ENCODE measurements at places on chromosomes 7 and 10.

- DNase-seq, result no peak
Observed at GRCh38 chr10:111281516-111281915, 204.7 kb downstream of the ADRA2A start.

GRCh38 chr7:114988026-114988425 lies 66.1 kb downstream of the MDFIC start:
- DNase-seq, result no peak

DNA sequence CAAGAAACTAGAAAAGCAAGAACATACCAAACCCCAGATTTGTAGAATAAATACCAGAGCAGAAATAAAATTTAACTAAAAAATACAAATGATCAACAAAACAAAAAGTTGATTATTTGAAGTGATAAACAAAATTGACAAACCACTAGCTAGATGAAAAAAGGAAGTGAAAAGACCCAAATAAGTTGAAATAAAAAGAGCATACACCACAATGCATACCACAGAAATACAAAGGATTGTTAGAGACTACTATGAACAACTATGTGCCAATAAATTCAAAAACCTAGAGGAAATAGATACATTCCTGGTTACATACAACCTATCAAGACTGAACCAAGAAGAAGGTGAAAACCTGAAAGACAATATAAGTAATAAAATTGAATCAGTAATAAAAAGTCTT lies 333.4 kb downstream of the SH2D4B start:
- no peak for DNase-seq

GRCh38 chr7:37943905-37944736 lies 23.7 kb downstream of the EPDR1 start:
- DNase-seq, result no peak

DNA sequence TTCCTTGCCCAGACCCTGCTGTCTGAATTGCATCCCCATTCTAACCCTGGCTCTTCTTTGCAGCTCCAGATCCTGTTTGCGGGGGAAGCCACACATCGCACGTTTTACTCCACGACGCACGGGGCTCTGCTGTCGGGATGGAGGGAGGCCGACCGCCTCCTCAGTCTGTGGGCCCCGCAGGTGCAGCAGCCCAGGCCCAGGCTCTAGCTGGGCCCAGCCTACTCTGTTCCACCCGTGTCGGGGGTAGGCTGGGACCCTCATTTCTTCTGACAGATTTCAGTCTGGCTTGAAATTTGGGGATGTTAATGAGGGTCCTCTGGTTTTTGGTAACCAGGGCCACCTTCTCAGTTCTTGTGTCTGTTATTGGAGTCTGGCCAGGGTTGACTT lies 2.7 kb upstream of the MTG1 start:
- no peak for DNase-seq

DNA sequence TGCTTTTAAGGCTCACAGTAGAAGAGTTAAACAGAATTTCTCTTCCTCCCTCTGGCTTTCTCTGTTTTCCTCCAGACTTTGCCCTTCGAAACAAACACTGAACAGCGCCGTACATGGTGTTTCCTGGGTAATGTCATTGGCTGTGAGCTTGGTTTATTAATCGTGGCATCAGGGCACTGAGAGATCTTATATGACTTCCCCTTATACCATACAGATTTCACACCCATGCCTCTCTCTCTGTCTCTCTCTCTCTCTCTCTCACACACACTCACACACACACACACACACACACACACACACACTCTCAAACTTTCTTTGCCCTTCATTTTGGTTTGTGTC lies 195.5 kb downstream of the CREB5 start:
- no peak for DNase-seq

- DNase-seq, result no peak
Observed at GRCh38 chr7:94417306-94417705, 22.6 kb downstream of the COL1A2 start.

DNA sequence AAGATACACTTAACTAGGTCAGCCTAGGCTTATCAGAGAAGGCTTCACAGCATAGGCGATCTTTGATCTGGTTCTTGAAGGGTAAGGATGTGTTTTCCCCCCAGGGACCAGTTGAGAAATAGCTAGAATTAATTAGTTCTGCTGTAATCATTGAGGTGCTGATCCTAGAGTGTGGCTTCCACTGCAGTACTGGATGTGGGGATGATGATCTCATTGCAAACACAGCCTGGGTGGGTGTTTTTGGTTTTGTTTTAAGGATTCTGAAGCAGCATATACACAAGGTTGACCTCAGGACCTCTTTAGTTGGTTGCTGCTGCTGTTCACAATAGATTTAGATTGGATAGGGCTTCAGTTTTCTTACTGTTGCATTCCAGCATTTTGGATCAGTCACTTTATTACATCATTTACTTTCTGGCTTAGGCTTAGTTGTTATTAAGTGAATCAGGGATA lies 159.7 kb downstream of the AUTS2 start:
- no peak for DNase-seq

GRCh38 chr10:128596906-128597305 lies 470.7 kb upstream of the MKI67 start:
- no peak for DNase-seq

DNA sequence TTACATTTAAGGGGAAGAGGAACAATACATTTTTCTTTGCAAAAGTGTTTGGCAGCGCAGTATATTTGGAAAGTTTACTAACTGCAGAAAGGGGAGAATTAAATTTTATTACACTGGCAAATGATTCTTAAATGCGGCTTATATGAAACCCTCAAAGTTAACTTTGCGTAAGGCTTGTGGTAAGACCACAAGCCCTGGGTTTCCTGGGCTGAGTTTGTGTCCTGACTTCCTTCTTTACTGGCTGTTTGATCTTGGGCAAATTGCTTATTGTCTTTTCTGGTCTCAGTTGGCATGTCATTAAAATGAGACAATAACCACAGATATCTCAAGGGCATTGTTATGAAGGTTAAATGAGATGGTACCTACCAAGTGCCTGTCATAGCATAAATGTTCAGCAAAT lies 106.8 kb downstream of the GLRX3 start:
- DNase-seq, result no peak

DNA sequence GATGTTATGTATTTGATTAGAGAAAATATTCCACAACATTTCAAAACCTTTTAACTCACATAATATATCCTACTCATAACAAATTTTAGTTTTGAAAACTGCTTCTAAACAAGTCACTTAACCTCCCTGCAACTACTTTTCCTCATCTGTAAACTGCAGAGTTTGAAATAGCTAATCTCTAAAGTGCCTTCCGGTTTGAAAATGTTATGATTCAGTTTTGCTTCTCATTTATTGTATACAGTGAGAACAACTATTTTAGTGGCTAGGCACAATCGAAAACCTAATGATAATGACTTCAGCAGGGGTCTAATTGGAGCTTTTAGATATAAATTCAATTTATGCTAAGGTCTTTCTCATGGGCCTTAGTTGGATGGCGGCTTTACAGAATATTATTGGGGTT lies 30.7 kb upstream of the TEX47 start:
- peak; percentile 74 for DNase-seq

DNA sequence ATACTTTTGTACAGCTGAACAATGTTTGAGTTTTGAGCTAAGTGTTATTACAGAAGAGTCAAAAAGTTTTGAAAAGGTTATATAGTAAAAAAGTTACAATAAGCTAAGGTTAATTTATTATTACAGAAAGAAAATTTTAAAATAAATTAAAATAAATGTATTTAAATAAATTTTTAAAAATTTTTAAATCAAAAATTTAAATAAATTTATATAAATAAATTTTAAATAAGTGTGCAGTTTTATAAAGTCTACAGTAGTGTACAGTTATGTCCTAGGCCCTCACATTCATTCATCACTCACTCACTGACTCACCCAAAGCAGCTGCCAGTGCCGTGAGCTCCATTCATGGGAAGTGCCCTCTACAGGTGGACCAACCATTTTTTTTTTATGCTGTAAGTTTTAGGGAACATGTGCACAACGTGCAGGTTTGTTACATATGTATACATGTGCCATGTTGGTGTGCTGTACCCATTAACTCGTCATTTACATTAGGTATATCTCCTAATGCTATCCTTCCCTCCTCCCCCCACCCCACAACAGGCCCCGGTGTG lies 462.9 kb upstream of the ZMIZ1 start:
- no peak for DNase-seq

GRCh38 chr10:14093730-14094484 lies 236.8 kb downstream of the FRMD4A start:
- no peak for DNase-seq

DNA sequence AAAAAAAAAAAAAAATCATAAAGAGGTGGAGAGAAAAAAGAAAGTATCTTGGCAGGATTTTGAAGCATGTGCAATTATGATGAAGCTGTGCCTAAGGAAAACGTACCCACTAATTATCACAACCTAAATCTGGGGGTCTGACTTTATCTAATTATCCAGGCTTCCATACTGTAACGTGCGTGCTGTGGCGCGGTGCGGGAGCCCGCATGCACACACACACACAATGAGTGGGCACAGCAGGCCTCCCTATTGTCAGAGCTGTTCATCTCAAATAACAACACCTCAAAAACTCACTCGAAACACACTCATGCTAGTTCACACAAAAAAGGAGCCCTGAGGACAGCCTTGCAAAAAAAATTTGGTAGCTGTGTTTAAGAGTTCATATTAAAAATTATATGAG lies 31.9 kb downstream of the BEND7 start:
- DNase-seq, result no peak

DNA sequence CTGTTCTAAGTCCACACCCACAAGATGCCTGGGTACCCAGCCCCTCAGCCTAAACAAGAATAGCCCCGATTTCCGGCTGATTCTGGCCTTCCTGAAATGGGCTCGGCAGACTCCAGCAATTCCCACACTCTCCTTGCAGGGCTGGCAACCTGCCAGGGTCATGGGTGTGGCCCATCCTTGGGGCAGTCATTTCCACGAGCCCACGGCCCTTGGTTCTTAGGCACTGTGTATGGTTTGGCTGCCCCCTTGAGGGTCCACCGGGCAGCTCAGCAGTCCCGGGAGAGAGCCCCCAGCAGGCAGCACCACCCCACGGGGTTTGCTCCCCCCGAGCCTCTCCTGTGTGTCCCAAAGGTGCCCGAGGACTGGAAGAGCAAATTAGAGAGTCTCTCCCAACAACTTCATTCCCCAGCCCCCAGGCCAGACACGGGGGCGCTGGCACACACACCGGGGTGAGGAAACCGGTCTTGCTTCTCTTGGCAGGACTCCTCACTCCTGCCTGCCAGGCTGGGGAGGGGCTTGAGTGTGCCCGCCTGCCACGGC lies 142.2 kb downstream of the EMX2 start:
- no peak for DNase-seq

DNA sequence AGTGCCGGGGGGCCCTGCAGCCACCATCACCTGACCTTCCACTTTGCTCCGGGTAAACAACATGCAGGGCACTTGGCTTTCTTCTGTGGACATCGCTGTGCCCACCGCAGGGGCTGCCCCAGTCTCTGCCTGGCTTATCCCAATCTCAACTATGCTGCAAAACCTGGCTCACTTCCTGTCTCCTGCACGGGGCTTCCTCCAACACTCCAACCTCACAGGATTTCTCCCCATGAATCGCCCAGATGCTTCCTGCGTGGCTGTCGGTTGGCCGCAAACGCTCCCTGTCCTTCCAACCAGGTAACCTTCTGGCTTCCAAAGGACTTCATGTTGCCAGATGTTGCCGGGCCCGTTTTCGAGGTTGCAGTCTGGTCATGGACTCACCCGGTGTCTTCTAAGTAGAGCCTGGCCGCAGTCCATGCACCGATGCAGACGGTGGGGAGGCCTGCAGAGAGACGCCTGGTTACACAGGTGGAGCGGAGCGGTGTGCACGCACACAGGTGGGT lies 109.0 kb downstream of the VIPR2 start:
- no peak for DNase-seq

GRCh38 chr7:70400829-70401380 lies 731.0 kb upstream of the GALNT17 start:
- DNase-seq, result no peak

DNA sequence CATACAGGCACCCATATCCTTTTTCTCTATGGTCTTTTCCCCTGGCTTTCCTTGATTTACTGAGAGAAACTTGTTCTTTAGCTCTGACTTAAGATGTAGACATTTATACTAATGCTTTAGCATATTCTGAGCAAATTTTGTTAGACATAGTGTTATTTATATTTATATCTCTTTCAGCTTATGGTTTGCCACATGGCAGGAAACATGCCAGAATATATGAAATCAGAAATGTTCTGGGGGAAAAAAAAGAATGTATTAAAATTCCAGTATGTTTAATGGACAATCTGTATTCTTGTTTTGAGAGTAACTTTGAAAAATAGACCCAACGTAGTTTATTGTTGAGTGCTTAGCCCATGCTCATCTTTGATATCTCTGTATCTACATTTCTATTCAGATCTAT lies 10.1 kb upstream of the GGCT start:
- no peak for DNase-seq

Data from MM.1S (cell line).